Fibroblast of skin of abdomen (primary cell): ENCODE measurements at places on chromosomes 6 and 20.

GRCh38 chr6:18309046-18309445 is 44.7 kb upstream of the DEK start:
- no peak for DNase-seq

DNA sequence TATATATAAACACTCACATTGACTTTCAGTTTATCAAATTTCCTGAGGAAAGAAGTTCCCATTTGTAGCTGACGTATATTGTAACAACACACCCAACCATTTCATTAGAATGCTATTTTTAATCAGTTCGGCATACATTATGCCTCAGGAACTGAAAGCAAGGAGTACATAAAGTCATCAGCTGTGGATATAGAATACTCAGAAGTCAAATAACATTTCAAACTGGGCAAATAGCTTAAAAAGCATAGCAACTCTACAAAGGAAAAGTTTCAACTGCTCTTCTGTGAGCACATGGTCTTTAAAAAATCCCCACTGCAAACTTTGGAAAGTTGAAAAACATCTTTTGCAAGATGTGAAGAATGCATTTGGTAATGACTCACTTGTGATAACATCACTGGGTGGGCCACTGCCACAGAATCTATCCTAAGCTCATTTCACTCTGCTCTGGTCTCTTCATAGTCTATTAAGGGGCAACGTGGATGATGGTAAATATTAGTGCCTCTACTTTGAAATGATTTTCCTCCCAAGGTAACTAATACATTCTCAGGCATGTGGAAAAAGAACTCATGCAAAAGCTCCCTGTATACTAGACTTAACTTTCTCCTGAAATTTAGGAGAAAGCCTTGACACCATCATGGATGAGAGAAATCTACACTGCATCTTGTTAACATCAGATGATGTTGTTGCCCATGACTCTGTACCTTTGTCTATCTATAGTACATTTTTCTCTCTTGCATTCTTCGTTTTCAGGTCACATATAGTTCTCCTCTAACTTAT is 49.2 kb downstream of the FYN start:
- DNase-seq, result peak; percentile 75

DNA sequence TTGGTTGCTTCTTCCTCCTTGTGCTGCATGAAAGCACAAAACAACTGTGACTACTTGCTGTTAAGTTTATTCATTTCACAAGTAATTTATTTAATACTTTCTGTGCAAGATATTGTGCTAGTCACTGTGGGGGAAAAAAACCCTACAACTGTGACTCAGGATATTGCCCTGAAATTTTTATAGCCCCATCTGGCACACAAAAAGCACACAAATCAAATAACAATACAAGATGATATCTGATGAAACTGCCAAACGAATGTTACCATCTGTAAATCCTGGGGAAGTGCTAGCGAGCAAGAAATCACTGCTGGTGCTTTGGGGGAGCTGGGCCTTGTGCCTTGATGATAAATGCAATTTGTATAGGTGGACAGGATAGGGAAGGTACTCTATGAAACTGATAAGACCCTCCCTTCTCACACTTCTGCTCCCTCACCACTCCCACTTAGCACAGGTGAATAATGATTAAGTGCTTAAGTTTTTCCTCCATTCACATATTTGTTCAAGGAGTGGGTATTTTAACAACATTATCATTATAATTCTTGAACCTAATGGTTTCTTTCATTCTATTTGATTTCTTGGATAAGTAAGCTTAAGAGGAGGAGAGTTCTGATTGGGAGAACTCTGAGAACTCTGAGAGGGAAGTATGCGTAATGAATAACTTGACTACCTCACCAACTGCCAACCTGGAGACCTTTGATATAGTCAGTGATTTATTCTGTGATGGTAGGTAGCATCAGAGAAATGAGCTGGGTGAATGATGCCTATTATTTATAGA is 115.3 kb downstream of the RTN4IP1 start:
- peak; percentile 63 for DNase-seq

DNA sequence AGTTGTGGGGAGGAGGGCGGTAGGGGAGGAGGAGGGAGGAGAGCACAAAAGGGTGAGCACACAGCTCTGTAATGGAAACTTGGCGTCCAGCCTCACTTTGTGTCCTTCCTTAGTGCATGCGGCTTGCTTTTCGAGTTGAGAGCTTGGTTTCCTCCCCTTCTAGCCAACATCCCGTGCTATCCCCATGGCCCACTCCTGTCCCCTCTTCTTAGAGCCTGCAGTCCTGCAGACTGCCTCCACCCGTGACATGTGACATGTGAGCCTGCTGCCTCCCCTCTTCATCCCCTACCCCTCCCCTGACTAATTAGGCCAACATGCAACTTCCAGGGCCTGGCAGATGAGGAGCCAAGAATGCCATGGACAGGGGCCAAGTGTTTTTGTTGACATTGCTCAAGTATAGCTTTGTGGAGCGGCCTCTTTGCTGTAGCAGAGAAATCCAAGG is 63.2 kb downstream of the SLC24A3 start:
- peak; percentile 11 for DNase-seq
